ENCODE measurements at places on chromosomes 16 and 17. TPM values are rescaled to one million over a fixed set of nuclear protein-coding genes. Genes with fewer than 3 reads are reported as not detected.

Gene C16orf86
- polyA plus RNA-seq: 2.8 TPM

Gene TMC5
- polyA plus RNA-seq: 0.37 TPM

Gene BCL6B
- 21.8 TPM for polyA plus RNA-seq

Gene AANAT
- polyA plus RNA-seq: 0.50 TPM

Gene DPEP2
- 1.2 TPM for polyA plus RNA-seq
